Kidney (tissue), 22 donors: ENCODE measurements at places on chromosomes 7 and 10.

DNA sequence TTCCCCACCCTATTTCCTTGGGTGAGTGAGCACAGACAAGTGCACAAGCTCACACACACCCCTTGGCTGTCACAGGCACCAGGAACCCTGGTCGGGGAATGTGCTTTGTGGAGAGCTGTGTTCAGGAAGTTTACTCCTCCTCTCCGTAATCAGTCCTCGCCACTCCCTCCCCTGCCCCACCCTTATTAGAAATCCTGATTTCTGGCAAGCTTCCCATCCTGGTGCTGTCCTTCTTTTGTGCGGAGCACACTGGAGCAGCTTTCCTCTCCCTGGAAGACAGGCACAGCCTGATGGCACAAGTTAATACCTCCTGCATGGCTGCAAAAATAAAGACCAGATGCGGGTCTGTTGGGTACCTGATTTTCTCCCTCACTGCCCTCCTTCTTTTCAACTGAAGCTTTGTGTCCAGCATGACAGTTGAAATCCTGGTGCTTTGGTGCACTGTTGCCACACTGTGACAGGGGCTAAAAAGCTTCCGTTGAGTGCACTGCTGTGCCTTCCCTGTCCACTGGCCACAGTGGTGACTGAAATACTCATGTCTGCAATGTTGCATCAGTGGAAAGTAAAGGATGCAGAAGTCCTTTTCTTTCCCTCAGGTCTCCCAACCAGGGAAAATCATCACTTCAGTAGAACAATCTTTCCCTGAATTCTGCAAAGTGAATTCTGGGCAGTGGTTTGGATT lies 55.0 kb downstream of the LRRC4 start:
- DNase-seq = peak; percentile 9

- no peak for DNase-seq
Observed at GRCh38 chr7:156585025-156585648, 55.4 kb upstream of the RNF32 start.

DNA sequence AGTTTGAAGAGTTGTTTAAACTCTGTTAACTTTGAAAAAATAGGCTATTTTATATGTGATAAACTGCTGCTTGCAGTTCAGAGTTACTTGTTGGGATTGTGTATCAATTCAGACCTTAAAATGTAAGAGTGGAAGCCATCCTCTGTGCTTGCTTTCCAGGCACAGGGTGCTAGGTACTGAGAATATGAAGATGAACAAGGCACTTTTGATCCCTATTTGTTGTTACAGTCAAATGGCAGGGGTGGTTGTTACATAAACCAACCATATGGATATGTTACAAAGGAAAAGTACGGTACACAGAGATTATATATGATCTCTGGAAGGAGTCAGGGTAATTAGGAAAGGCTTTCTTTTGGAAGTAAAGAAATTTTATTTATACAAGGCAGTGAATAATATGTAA lies 63.8 kb downstream of the REEP3 start:
- no peak for DNase-seq

- DNase-seq = peak; percentile 75
Observed at GRCh38 chr7:100632951-100633717, 8.2 kb downstream of the TFR2 start.

GRCh38 chr10:126242397-126243260 lies 145.6 kb downstream of the ADAM12 start:
- no peak for DNase-seq

DNA sequence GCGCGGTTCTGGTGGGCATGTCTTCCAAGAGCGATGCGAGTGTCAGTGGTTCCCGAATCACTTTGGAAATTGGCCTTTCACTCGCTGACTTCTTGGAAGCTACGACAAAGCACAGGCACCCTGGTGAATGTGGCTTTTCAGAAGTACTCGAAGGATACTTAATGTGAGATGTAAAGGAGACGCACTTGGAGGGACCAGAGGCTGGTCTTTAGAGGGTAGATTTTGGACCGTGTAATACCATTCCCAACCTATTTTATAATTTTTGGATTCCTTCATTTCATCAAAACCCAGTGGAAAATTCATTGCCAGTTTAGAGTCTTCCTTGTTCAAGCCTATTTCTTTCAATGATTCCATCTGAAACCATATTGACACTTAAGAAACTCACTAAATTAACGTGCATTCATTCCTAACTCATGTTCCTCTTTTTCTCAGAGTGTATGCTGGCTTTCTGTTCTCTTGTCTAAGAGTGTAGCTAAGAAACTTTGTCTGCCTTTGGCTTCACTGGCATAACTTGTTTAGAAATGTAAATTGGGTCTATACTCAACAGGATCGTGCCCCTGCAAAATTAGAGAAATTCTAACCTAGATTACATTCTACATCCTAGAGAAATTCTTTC lies 645 bp upstream of the COPG2 start:
- no peak for DNase-seq

GRCh38 chr10:48469516-48470020 lies 135.3 kb downstream of the ARHGAP22 start:
- DNase-seq = no peak

GRCh38 chr7:11914645-11915044 lies 82.6 kb upstream of the THSD7A start:
- no peak for DNase-seq

- no peak for DNase-seq
Observed at GRCh38 chr7:55254242-55254595, 110.9 kb upstream of the LANCL2 start.

- no peak for DNase-seq
Observed at GRCh38 chr7:86846494-86847190, 202.9 kb downstream of the GRM3 start.

- peak; percentile 37 for DNase-seq
Observed at GRCh38 chr7:153422291-153423209, 629.6 kb upstream of the DPP6 start.

GRCh38 chr7:155797262-155798250 lies 14.7 kb downstream of the SHH start:
- DNase-seq = no peak
